ENCODE measurements at places on chromosomes 16 and 17.
A peak's percentile ranks its signal among the peaks of the same experiment; 100 is the strongest.

- DNase-seq = no peak
Measured at GRCh38 chr17:77814091-77814772, 144.3 kb upstream of the TNRC6C start.

DNA sequence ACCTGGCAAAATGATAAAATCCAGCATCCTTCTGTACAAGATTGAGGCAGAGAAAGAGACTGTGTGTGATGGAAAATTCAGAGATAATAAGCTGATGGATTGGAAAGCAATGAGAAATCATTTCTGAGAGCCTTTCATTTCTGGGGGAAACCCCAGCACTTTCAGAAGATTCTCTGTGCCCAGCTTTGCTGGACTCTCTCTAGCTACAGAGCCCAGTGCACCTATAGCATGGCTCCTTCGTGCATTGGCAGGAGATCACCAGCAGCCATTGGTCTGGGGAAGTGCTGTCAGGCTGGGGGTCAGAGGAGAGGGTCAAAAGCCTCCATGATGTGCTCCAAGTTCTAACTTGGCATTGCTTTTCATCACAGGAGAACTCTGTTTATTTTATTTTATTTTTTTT is 259.9 kb downstream of the SOX9 start:
- DNase-seq = no peak

DNA sequence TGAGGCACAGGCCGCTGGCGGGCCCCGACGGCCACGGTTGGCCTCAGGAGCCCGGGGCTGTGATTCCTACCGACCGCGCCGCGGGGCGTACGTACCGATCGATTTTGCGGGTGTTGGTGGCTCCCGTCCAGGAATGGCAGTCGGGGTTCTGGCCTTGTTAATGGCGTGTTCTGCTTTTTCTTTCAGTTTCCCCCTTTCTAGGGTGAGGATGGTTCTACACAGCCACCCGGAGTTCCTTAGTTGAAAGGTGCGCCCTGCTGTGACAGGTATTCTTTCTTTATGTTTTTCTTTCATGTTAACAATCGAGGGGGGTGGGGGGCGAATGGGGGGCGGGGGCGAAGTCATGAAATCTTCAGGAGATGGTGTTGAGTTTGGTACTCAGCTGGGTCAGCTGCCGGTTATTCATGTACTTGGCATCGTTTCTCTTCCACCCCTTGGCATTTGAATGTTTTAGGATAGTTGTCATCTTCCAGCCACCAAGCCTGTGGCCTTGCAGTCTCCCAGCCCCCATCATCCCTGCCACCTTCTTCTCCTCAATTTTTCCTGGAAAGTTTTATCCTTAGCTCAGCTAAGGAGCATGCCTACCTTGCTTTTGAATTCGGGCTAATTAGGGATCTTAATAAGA is 802 bp downstream of the CYLD start:
- DNase-seq = peak; percentile 45

GRCh38 chr17:11880714-11881113 is 116.6 kb downstream of the ZNF18 start:
- DNase-seq = no peak

- no peak for DNase-seq
Measured at GRCh38 chr17:37191219-37191618, 184.6 kb upstream of the C17orf78 start.

DNA sequence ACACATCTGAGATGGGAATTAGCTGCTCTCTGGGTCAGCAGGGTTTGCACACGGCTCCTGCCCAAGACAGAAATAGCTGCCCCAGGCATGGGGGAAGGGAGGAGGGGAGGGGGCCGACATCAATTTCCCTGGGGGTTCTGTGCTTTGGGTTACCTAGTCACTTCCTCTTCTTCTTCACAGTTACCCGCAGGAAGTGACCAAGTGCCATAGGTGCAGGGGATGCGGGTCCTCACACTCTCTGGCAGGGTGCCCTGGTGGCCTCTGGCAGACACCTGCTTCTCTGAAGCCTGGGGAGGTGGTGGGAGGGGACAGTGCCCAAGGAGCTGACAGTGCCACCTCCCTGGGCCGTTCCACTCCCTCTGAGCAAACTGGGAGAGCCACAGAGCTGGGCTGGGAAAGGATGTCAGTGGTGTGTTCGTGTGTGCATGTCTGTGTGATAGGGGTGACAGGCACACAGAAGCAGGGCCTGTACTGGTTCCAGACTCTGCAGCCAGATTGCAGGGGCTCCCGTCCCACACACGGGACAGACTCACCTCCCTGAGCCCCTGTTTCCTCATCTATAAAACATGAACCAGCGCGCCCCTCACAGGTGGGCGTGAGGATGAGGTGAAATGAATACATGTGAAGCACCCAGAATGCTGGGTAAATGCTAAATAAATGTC is 18.2 kb downstream of the SCN4A start:
- DNase-seq = peak; percentile 65

GRCh38 chr17:78839235-78839761 is 1.3 kb downstream of the USP36 start:
- no peak for DNase-seq

- no peak for DNase-seq
Measured at GRCh38 chr17:80873307-80873951, 118.2 kb upstream of the CHMP6 start.

- DNase-seq = no peak
Measured at GRCh38 chr17:66783656-66784381, 51.1 kb upstream of the CACNG5 start.

DNA sequence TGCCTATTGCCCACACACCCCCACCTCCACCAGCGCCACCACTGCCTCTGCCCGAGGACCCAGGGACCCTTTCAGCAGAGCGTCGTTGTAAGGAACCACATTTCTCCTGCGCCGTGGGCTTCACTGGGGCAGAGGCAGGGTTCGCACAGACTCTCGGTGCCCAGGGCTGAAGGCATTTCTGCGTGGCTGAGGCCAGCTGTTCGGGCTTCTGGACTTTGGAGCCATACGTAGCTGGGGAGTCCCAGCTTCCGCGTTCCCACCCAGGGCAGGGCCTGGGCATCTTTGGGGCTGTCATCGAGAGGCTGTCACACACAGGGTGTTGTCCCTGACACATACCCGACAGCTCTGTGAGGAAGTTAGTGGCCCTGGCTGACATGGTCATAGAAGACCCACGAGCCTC is 16.0 kb upstream of the SMIM5 start:
- DNase-seq = no peak

GRCh38 chr17:60891149-60891548 is 213.5 kb downstream of the BCAS3 start:
- DNase-seq = no peak

DNA sequence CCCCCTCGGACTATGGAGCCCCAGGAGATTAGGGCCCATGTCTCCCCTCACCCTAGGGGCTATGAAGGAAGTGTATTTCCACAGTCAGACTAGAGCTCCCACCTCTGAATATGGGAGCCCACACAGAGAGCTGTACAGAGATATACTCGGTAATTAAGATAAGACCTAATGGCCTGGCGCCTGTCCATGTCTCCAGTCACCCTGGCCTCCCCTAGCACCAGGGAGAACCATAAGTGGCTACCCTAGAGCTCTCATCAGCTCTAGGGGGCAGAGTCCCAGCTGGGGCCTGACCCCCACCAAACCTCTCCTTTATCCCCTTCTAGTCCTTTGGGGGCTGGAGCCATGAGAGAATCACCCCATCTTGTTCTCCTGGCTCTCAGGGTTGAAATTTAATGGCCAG is 2.4 kb downstream of the TMEM101 start:
- DNase-seq = no peak

DNA sequence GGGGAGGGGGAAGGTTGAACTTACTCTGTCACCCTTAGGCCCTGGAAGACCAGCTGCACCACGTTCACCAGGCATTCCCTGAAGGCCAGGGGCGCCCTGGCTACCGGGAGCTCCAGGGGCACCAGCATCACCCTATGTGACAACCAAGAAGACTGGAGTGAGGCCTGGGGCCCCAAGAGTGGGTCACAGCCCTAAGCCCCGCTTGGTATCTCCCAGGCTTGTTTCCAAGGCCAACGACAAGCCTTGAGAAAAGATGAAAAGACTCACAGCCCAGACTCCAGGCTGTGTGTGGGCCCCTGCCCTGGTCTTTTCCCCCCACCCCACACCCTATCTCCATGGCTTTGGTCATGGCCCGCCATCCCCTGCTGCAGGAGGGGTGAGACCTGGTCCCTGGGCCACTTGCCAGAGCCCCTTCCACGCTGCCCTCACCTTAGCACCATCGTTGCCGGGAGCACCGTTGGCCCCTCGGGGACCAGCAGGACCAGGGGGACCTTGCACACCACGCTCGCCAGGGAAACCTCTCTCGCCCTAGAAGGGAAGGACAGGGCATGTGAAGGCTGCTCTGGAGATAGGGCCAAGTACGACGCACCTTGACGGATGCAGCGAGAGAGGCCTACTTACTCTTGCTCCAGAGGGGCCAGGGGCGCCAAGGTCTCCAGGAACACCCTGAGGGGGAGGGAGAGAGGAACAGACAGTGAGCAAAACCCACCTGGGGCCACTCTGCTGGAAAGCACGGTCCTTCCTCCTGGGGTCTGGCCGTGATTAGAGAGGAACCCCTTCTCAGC is 9.9 kb downstream of the COL1A1 start:
- DNase-seq = no peak

DNA sequence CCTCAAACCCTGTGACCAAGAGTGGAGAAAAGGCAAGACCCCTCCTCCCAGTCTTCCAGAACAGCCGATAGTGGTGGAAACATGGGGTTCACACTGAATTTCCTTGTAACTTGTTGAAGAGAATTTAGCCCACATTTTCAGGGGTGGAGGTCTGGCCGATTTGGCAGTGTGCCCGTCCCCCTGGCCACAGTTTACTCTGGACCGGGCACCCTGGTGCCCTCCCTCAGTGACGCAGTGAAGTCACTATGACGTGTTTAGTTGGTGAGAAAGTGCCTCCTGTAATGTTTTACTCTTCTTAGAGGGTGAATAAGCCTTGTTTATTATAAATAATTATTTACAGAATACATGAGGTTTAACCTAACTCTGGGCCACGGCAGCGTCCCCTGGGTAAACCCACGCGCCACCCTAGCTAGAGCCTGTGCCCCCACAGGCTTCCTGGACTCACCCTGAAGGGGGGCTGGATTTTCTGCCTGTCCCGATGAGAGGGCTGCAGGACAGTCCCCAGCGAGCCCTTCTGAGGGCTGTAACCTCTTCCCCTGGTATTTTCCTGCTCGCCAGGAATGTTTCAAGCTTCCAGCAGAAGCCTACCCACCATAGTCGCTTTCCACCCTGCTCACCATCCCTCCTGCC is 316.9 kb downstream of the SEC14L1 start:
- no peak for DNase-seq

- no peak for DNase-seq
Measured at GRCh38 chr16:66616592-66616991, 12.1 kb downstream of the CMTM3 start.

- no peak for DNase-seq
Measured at GRCh38 chr16:25771216-25771615, 79.5 kb downstream of the HS3ST4 start.

Measured in CD8-positive, alpha-beta T cell (primary cell).